ENCODE measurements at places on chromosomes 1 and 21.
A peak's percentile ranks its signal among the peaks of the same experiment; 100 is the strongest.

DNA sequence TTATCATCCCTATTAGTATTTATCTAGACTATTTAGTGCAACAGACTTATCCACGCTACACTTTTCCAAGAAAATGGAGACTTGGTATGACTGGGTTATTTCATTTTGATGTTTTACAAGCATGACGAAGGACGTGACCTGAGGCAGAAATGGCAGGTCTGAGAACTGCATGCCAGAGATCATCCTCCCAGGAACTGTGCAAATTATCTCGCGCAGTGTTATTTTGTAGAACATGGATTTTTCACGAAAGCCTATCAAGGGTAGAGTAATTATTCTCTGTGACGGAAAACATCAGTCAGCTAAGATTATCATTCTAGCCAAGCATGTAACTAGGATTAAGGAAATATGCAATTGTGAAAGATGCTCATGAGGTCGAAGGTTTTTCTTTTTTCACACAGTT is 361.5 kb upstream of the AJAP1 start:
- no peak for DNase-seq

- DNase-seq = no peak
These were observed 58.8 kb downstream of the AK4 start for GRCh38 chr1:65206836-65207235.

- no peak for DNase-seq
These were observed 1.8 kb downstream of the AGPAT3 start for GRCh38 chr21:43866659-43867331.

GRCh38 chr21:16569679-16570078 is 839.9 kb downstream of the USP25 start:
- peak; percentile 53 for DNase-seq

- no peak for DNase-seq
These were observed 11.2 kb downstream of the CSRP1 start for GRCh38 chr1:201495551-201496295.

DNA sequence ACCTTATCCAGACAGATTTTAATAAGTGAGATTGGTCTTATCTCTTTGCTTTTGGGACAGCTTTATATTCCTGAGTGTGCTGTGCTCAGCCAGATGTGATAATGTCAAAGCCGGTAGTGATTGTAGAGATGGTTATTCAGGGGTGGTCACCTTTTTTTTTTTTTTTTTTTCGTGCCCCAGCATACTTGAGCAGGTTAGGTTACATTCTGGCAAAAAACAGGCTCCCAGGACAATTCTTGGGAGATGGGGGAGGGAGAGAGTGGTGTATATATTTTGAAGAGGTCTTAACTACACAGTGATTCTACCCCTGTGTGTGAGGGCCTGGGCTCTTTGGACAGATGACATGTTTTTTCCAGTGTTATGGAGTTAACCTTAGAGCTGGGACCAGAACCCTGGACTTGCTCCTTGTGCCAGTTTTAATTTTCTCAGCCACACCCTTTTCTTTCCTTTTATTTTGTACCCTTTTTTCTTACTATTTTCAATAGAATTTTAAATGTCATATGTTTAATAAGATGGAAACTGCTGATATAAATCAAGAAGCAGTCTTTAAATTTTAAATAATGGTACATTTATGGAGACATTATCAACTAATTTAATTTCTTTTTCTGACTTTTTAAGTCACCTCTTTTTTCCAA is 88.4 kb downstream of the DYRK1A start:
- no peak for DNase-seq

- no peak for DNase-seq
These were observed 43.6 kb downstream of the LRRN2 start for GRCh38 chr1:204641936-204642335.

DNA sequence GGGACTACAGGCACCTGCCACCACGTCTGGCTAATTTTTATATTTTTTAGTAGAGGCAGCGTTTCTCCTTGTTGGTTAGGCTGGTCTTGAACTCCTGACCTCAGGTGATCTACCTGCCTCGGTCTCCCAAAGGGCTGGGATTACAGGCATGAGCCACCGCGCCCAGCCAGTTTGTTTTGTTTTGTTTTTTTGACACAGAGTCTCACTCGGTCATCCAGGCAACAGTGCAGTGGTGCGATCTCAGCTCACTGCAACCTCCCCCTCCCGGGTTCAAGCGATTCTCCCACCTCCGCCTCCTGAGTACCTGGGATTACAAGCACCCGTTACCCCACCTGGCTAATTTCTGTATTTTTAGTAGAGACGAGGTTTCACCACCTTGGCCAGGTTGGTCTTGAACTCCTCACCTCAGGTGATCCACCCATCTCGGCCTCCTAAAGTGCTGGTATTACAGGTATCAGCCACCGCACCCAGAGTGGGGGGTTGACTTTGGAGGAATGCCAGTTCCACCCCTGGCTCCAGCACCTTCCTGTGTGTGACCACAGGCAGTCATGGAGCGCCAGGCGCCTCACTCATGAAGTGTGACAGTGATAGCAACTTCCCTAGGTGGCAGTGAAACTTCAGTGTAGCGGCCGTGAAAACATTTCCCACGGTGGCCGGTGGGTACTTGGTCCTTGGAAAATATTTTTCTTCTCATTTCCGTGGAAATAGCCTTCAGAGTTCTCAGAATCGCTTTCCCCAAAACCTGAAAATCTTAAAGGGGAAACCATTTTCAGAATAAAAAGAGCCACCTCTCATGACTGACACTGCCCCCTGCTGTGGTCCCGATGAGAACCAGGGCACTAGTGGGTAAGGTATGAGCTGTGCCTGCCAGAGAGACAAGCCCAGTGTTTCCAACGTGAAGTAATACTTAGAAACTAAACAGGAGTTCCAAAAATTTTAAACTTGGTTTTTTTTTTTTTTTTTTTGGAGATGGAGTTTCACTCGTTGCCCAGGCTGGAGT is 48.6 kb downstream of the WDR4 start:
- DNase-seq = no peak

DNA sequence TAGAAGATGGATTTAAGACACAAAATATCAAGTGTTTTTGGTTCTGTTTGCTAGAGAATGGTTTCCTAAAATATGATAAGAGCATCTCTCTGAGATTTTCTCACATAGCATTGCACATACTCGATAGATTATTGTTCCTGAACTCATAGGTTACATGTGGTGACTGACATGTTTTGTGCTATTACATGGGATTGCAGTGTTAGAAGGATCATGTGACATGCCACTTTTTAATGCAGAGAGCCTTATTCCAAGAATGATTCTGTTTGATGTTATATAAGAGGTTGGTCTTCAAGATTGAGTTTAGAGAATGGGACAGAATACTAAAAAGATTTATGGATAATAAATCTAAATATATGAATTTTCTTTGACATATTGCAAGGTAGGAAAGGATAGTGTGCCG is 34.4 kb upstream of the SPAG17 start:
- DNase-seq = no peak

GRCh38 chr1:186904361-186904760 is 75.6 kb downstream of the PLA2G4A start:
- no peak for DNase-seq

DNA sequence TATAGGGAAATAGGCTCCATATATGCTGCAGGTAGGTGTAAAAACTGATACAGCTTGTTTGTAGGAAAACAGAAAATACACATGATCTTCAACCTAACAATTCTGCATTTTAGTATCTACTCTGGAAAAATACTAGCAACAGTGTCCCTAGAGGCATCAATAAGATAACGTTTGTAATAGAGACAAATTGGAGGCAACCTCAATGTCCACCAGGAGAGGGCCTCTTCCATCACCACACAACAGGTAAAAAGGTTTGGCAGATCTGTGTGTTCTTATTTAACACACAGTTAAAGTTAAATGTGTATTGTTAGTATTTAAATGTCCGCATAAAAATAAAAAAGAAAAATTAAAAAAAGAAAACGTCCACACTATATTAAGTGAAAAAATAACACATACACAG is 5.4 kb downstream of the EIF2D start:
- peak; percentile 31 for DNase-seq

DNA sequence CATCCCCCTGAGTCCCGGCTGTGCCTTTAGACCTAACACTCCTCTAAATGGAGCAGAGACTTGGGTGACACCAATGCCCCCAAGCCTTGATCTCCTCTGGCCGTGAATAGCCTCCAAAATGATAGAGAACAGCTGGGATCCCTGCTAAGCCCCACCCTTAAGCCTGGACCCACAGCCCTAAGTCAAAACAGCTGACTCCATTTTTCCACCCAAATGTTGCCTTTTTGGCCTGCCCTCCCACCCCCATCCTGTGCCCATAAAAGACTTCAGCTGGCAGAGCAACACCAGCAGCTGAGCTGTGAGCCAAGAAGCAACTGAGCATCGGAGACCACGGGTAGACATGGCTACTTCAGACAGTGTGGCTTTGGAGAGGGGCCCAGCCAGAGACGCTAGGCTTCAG is 420.8 kb downstream of the NPHP4 start:
- DNase-seq = no peak

GRCh38 chr1:9161963-9162362 is 33.1 kb upstream of the GPR157 start:
- no peak for DNase-seq

DNA sequence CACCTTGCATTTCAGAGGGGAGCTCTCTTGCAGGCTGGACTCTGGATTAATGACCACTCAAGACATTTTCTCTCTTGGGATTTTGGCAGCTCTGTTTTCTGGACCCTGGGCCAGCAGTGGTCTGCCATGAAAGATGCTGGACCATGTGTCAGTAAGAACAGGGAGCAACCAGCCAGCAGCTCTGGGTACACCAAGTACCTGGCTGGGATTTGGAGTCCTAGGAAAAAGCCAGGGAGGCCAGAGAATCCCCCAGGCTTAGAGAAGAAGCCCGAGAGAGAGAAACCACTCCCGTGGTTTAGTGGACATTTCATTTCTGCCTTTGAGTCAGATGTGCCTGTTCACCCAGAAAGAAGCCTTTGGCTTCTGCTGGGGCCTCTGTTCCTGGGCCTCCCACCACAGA is 2.5 kb downstream of the NFASC start:
- DNase-seq = no peak

DNA sequence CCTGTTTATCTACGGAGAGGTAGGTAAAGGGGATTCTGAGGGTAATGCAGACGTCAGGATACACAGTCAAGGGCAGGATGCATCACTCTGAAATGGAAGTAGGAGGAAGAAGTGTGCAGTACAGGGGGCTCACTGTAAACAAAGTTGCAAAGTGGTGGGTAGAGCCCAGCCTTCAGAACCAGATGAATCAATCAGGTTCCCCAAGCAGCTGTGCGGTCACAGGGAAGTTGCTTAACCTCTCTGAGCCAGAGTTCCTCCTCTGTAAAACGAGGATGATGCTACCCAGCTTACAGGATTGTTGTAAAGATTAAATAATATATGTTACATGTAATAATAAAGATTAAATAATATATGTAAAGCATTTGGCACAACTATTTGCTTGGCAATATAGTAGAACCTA is 13.5 kb upstream of the MYOM3 start:
- DNase-seq = no peak

GRCh38 chr1:156226116-156226538 is 13.3 kb downstream of the PMF1 start:
- no peak for DNase-seq

GRCh38 chr1:160888926-160889325 is 3.9 kb upstream of the ITLN1 start:
- no peak for DNase-seq

DNA sequence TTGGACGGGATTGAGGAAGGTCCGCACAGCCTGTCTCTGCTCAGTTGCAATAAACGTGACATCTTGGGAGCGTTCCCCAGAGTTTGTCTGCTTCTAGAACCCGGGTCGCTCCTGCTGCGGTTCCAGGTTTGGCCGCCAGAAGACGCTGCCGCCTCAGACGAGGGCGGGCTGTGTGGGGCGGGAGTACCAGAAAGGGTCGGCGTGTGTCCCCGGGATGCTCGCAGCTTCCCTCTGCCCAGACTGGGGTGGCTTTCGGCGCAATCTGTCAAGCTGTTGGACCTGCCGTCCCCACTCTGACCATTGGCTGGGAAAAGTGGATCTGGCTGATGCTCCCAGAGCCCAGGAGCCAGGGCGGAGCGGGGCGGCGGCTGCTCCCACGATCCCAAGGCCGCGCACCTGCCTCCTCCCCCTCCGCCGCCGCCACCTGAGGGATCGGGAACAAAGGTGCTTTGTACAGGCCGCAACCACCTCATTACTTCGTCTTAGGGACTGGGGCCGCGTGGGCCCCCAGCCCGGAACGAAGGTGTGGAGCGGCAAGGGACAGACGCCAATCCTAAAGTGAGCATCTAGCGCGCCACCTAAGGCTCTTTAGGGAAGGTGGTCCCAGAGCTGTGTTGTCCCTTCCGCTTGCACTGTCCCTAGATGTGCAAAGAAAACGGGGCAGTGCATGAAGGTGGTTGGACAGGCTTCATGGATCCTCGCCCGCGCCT is 683 bp upstream of the EFNA4 start:
- DNase-seq = peak; percentile 40

- DNase-seq = no peak
These were observed 683 bp downstream of the PPOX start for GRCh38 chr1:161166669-161167548.

DNA sequence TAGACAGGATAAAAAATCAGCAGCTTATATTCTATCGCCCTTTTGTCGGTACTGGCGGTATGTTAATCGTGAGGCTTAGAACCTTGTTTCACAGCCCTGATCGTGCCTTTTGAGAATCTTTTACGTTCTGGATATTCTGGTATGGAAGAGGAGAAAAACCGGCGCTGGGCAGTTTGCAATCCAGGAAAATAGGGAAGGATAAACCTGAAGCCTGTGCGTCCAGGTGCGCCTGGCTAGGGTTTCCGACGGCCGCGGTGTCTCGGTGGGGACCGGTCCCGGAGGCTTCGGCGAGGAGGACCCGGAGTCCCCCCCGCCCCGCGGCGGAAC is 258 bp upstream of the SYPL2 start:
- no peak for DNase-seq

GRCh38 chr1:100188617-100189016 is 10.6 kb upstream of the LRRC39 start:
- peak; percentile 78 for DNase-seq

- DNase-seq = no peak
These were observed 7.8 kb upstream of the AMIGO1 start for GRCh38 chr1:109517337-109517736.

DNA sequence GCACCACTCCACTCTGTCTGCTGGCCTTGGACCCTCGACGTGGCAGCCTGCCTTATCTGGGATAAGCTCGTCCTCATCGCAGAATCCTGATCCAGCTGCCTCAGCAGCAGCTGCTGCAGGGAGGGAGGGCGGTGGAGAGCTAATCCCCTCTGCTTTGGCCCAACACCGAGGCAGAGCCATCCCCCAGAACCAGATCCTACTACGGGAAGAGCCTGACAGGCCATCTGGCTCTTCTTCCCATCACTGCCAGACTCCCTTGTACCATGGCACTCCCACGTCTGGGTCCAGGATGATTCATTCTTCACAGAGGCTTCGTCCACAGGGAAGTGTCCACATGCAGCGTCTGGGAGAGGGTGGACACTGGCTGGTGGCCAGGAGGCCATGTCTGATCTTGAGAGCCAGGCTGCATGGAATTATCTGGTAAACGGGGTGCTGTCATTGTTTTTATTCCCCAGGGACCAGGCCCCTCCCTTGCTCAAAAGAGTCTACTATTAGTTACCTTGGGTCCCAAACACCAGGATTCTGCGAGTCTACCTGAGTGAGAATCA is 14.6 kb upstream of the PKP1 start:
- DNase-seq = peak; percentile 90

GRCh38 chr1:22804969-22805671 is 94.5 kb downstream of the EPHB2 start:
- no peak for DNase-seq
